Stimulated activated CD4-positive, alpha-beta T cell treated with anti-CD3 and anti-CD28 coated beads, Interleukin-2, amount 100 ng/mL, for 48 hours (primary cell): ENCODE measurements at places on chromosomes 16 and 17.

DNA sequence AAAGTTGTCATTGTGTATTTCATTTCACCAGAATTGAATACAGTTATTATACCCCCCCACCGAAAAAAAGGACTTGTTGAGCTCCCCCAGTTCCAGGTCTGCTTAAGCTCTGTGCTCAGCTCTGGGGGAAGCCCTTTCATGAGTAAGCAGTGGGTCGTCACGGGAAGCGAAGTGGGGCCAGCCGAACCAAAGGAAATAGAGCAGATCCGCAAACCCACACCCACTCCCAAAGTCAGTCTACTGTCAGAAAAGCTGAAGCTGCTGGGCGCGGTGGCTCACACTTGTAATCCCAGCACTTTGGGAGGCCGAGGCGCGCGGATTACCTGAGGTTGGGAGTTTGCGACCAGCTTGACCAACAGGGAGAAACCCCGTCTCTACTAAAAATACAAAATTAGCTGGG lies 50.1 kb downstream of the PECAM1 start:
- DNase-seq = no peak

DNA sequence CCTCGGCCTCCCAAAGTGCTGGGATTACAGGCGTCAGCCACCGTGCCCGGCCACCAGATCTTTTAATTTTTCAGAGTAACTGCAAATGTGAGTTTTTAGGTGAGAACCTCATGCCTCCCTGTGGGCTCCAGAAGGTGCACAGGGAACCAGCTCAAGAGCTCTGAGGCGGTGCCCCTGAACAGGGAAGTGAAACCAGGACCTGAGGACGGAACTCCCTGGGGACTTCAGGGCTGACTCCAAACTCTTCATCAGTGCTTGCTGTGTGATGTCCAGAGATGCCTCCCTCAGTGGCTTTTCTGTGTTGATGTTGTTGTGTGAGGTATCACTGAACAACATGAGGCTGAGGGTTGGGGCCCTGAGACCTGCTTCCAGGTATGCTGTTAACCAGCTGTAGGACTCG lies 23.8 kb downstream of the SLC12A3 start:
- DNase-seq = no peak

GRCh38 chr16:84461413-84462295 lies 42.8 kb downstream of the MEAK7 start:
- no peak for DNase-seq

GRCh38 chr16:23642246-23642774 lies 1.0 kb downstream of the DCTN5 start:
- no peak for DNase-seq

DNA sequence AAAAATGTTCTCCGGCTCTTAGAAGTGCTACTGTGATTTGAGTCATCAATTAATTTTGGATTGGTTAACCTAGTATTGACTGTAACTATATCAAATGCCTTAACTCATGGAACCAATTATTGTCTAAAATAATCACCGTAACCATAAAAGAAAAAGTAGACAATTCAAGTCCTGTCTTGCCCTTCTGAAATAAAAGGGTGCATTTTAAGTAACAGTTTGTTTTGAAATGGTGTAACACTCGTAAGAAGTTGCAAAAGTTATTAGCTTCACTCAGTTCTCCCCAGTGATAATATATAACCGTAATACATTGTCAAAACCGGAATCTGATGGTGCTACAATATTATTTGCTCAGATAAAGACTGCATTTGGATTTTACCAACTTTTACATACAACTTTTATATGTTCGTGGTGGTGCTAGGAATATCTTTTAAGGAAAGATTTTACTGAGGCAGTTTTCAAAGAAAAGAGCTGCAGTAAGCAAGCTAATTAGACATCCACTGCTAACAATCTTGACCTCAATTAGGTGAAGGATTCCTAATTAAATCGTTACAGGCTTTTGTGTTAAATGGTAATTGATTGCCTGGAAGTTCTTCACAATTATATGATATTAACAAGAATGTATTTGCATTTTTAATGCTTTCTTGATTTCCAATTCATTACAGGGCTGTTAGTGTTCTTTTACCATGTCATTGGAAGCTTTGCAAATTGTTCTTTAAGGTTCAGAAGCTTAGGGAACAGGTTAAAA lies 413.1 kb upstream of the MON1B start:
- DNase-seq = no peak

DNA sequence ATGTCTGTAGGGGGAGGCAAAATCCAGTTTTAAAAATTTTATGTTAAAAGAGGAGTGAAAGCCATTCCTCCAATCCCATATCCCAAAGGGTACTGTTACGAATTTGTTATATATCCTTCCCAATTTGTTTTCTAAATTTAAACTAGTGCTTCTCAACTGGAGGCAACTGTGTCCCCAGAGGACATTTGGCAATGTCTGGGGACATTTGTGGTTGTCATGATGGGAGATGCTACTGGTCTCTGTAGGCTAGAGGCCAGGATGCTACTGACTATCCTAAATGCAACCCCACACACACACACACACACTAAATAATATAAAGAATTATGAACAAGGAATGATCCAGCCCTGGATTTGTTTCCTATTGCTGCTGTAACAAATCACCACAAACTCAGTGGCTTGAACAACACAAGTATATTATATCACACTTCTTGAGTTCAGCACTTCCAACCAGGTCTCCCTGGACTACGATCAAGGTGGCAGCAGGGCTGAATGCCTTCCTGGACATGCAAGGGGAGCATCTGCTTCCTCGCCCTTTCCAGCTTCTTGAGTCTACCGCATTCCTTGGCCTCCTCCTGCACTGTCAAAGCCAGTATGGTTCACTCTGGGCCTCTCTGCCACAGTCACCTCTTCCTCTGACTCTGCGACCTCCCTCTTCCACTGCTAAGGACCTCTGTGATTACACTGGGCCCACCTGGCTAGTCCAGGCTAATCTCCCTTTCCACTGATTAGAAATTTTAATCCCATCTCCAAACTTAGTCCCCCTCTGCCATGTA lies 30.1 kb downstream of the ARHGAP17 start:
- DNase-seq = no peak

DNA sequence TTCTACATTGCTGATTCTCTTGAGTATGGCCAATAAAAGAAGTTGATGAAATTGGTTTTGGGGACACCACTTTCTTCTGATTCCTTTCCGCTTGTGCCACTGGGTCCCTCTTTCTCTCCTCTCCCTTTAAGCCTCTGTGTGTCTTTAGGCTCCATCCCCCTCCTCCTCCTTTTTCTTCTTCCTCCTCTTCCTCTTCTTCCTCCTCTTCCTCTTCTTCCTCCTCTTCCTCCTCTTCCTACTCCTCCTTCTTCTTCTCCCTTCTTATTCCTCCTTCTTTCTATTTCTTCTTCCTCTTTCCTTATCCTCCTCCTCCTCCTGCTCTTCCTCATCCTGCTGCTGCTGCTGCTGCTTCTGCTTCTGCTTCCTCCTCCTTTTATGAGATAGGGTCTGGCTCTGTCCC lies 93.7 kb downstream of the CHD9NB start:
- no peak for DNase-seq

DNA sequence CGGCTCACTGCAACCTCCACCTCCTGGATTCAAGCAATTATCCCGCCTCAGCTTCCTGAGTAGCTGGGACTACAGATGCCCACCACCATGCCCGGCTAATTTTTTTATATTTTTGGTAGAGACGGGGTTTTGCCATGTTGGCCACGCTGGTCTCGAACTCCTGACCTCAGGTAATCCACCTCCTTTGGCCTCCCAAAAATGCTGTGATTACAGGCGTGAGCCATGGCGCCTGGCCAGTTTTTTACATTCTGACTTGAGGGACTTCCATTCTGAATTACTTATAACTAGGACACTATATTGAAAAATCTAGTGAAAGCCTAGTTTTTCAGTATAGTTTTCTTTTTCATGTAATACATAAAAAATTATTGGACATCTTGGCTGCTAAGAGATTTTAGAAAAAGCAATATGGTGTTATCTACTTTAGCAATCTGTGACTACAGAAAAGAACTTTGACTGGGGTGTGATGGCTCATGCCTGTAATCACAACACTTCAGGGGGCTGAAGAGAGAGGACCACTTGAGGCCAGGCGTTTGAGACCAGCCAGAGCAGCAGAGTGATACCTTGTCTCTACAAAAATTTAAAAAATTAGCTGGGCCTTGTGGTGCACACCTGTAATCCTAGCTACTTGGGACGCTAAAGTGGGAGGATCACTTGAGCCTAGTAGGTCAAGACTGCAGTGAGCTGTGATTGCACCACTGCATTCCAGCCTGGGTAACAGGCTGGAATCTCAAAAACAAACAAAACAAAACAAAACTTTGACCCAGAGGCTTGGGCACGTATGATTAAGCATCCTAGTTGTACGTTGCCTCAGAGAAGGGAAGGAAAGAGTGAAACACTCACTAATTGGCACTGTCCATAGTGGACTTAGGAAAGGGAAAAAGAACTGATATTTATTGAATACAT lies 26.8 kb upstream of the GOSR1 start:
- DNase-seq = no peak
